ENCODE measurements at places on chromosomes 11 and 22.

DNA sequence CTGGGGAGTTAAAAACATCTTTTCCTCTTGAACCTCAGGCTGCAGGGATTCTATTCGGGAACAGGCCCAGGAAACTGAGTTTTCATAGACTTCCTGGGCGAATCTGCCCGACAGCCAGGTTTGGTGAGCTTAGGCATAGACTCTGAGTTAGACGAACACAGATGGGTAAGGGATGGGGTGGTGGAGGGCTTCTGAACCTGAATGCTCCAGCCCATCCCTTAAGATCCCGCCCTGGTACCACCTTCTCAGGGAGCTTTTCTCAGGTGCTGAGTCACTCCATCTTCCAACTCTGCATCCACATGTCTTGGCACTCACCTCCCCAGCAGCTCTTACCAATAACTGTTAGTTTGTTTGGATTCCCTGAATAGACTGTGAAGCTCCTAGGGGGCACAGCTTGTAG lies 37.4 kb downstream of the MICAL2 start:
- DNase-seq, result no peak

- no peak for DNase-seq
These were observed 34.1 kb downstream of the LMO1 start for GRCh38 chr11:8229299-8230177.

GRCh38 chr22:50529897-50530579 lies at the start of gene TYMP:
Gene TYMP (minus strand): TSS chr22:50530012. CDS start chr22:50529709, 303 bp downstream.
- peak; percentile 71 for DNase-seq

- no peak for DNase-seq
These were observed 487.0 kb downstream of the TBC1D22A start for GRCh38 chr22:47249370-47249928.

- peak; percentile 25 for DNase-seq
These were observed 25.0 kb upstream of the EED start for GRCh38 chr11:86219311-86220193.

DNA sequence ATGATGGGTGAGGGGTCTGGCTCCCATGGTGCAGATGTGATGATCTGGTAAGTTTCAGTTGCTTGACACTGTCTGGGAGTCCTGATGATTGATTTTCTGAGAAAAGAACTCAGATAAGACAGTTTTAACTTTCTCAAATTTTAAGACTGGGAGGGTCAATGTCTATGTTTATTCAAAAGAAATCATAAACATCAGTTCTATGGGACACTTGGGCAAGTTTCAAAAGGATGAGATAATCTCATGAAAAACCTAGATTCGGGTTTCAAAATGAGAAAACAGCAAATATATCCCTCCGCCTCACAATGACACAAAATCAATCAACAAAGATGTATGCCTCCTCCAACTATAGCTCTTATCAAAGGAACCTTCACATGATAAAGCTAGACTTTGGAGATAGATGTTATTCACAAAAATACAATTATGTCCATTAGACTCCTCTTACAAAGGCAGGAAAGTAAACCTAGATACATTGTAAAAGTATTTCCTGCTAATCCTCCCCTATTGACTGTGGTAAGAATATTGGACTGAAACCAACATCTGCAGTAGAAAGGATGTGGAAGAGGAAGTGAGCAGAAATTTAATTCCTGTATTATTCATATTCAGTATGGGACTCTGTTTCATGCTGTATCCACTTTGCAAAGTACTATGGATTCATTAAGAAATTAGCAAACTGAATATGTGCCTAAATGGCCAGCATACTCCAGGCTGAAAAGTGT lies 21.6 kb downstream of the SVIP start:
- DNase-seq, result no peak

GRCh38 chr11:3165152-3165705 lies at the start of gene OSBPL5:
Gene OSBPL5 (minus strand): TSS chr11:3165310. CDS start chr11:3129148, 36,162 bp downstream.
- DNase-seq, result peak; percentile 44

- DNase-seq, result no peak
These were observed at the start of gene SLC22A25 for GRCh38 chr11:63243533-63243932. Gene SLC22A25 (minus strand): TSS chr11:63243599. CDS start chr11:63229652, 13,947 bp downstream.

- no peak for DNase-seq
These were observed 58.7 kb downstream of the ACER3 start for GRCh38 chr11:76919467-76919866.

DNA sequence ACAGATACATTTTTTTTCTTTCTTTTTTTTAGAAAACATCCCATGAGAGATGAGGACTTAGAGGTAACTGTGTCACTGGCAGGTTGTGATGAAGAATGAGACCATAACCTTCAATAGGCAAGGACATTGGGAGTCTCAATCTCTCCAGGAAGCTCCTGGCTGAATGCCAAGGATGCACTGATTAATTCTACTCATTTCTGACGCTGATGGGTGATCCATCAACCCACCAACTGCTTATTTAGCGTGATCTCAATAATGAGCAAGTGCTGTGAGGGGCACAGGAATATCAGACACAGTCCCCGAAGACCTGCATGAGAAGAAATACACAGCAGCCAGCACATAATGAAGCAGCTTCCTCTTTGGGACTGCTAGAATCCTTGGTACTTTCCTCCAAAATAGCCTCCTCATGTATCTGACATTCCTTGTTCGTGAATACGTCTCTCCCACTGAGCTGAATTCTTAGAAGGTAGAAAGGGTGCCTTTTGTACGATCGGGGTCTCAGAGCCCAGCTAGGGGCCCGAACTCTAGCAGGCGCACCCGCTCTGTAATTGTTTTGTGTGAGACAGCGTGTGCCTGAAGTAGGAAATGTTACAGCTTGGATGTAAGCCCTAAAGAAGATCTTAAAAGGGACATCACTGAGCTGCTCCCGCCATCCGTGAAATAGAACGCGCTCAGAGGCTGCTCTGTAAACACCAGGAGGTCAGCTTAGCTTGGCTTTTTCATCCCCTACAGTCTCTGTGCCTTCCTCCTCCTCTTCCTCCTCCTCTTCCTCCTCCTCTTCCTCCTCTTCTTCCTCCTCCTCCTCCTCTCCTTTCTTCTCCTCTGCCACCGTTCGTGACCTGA lies 7.2 kb downstream of the CLMP start:
- no peak for DNase-seq

DNA sequence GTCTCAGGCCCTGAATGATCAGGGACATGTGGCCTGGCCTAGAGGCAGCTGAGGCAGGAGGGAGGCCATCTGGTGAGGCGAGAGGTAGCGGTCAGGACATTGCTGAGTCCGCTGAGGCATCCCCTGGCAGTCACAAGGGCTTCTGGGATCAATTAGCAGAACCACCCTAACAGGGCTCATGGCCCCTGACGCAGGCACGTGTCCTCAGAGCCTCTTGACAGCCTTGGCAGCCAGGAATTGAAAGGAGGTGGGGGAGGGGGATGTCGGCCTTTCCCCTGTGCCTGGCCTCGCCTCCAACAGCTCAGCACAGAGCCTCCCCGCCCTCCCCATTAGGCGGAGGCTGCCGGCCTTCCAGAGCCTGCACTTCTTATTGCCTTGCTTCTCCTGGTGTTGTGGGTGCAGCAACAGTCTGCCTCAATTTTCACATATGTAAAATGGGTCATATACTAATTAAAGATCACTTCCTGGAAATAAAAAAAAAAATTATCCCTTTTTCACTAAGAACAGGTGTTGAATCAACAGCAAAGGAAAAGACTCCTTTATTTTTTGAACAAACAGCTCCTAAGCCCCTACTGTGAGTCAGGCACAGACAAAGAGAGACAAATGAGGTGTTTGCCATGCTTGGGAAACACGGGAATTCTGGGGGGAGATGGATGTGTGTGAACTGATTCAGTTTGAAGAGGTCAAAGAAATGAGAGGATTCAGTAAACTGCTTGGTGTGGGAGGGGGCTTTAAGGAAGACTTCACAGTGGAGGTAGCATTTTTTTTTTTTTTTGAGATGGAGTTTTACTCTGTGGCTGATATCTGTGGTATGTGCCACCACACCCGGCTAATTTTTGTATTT lies 55.3 kb downstream of the NFAM1 start:
- no peak for DNase-seq

GRCh38 chr22:26479043-26479791 lies 4.4 kb downstream of the HPS4 start:
- DNase-seq, result no peak

DNA sequence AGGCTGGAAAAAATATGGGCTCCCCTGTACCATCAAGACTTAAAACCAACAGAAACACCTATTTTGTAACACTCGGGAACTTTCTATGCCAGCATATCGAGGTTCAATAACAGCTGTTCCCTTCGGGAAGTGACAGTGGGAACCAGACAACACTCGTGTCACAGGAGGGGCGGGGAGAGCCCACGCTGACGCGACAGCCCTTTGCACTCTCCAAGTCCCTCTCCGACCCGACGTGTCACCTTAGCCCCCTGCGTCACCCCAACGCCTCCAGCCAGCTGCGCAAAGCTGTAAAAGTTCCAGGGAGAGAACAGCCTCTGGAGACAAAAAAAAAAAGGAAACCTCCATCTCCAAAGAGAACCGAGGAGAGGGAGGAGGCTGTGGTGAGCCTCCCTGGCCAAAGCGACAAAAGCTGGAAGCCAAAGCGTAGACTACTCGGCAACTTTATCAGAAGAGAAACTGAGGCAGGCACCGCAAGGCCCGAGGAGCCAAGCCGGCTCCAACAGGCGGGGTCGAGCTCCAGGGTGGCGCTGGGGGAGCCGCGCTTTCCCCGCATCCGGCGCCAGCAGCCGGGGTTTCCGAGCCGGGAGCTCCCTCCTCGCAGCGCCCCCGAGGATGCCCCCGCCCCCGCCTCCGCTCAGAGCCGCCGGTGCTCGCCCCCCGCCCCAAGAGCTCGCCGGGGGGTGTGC lies 751 bp downstream of the ARFGAP3 start:
- DNase-seq, result peak; percentile 53

GRCh38 chr11:56783448-56784041 lies 35.0 kb upstream of the OR9G4 start:
- DNase-seq, result no peak

GRCh38 chr22:46057246-46058090 lies 80.5 kb upstream of the WNT7B start:
- DNase-seq, result no peak

DNA sequence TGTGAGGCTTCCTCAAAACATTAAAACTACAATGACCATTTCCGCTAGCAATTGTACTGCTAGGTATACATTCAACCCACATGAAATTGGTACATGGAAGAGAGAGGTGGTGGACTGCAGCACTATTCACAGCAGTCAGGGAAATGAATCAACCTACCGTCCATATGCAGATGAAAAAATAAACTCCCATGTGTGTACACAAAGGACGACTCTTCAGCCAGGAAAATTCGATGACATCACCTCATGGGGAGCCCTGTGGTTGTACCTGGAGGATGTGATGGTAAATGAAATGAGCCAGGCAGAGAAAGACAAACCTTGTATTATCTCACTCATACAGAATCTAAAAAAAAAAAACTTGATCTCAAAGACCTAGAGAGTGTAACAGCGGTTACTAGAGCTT lies 23.3 kb downstream of the RFPL3 start:
- no peak for DNase-seq
